ENCODE measurements at places on chromosomes 6 and 20.
A peak's percentile ranks its signal among the peaks of the same experiment; 100 is the strongest.

- DNase-seq = peak; percentile 36
Observed at GRCh38 chr20:40506537-40506939, 182.5 kb downstream of the MAFB start.

DNA sequence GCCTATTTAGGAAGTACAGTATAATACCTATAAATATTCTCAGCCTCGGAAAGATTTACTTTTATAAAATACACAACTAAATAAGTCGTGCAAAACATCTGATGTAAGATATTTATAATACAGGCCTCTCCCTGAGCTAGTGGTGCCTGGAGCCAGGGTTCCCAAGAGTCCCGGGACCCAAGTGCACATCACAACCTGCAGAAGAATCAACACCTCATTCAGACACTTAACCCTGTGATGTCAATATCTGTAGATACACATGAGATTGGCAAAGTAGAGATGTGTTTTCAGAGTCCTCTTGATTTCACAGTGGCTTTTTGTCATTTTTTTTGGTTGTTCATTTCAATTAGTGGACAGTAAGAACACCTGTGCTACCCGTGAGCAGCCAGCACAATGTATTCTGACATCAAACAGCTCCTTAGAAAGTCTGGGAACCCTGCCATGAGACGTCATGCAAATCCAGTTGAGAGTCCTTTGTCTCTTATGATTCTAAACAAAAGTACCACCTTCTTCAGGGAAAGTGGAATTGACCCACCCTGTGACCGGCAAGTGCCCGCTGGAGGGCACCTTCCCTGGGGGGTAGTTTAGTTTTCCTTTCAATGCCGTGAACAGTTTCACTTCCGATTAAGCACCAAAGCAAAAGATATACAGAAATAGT lies 101.6 kb downstream of the DACT2 start:
- no peak for DNase-seq

GRCh38 chr6:13980534-13980933 lies 55.8 kb downstream of the RNF182 start:
- DNase-seq = no peak

DNA sequence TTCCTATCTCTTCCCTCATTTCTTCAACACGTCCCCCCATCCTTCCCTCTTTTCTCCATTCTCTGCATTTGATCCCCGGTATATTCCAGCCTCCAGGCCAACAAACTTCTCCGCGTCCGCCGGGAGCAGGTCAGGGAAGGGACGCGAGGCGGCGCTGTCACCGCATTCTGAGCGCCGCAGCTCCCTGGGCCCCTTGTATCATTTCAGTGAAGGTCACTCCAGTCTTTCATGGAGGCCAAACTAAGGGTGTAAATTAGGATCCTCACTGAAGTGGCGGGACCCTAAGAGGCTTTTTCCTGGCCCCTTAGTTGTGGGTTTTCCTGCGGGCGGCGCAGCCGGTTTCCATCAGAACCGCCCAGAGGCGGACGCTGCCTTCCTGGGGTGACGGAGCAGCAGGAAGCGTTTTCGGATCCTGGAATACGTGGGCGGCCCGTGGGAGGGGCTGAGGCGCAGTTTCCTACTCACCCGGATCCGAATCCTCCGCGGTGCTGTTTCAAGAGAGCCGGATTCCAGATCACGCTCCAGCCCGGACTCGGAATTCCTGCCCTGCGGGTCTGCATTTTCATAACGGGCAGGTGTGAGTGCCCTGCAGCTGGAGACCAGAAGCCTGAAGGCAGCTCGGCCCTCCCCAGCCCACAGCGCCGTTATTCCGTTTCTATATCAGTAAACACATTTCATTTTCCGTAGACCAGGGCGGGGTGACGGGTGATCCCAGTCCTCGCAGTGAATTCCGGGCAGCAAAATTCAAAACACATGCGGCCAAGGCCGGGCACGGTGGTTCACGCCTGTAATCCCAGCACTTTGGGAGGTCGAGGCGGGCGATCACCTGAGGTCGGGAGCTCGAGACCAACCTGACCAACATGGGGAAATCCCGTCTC lies 3.6 kb upstream of the MICA start:
- DNase-seq = peak; percentile 77

DNA sequence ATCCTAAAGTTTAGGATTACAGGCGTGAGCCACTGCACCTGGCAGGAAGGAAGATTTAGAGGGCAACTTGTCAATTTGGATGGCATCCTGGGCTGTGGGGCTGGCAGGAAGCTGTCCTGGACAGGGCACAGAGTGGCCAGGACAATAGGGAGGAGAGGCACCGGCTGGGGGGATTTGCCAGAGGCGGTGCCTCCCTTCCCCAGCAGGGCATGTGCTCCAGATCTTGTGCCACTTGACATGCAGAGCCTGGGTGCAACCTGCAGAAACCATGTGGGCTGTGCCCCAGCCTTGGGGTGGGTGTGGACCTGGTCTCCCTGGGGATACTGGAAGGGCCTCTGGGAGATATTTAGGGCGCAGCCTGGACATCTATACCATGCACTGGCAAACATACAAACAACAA lies 58.6 kb upstream of the EEF1A1 start:
- peak; percentile 24 for DNase-seq

Measured in activated naive CD8-positive, alpha-beta T cell treated with anti-CD3 and anti-CD28 coated beads, Interleukin-2, amount 50 U/mL, for 24 hours (primary cell).